Spinal cord (tissue), 10 donors: ENCODE measurements at places on chromosomes 12 and 14. TPM values are rescaled to one million over a fixed set of nuclear protein-coding genes. Genes with fewer than 3 reads are reported as not detected.

TEX22 gene
- total RNA-seq = 0.20 TPM

ANG gene
- total RNA-seq = 6.0 TPM

RIMKLB gene
- total RNA-seq = 107 TPM

TRIP11 gene
- total RNA-seq = 42.2 TPM

STYK1 gene
- total RNA-seq = 11.2 TPM

MDM1 gene
- 33.0 TPM for total RNA-seq

SLC7A7 gene
- total RNA-seq = 8.8 TPM

PLCZ1 gene
- 0.40 TPM for total RNA-seq

PPP1R1A gene
- total RNA-seq = 9.4 TPM

LHX5 gene
- total RNA-seq = 3.5 TPM
